ENCODE measurements at places on chromosomes 7 and 10.

GRCh38 chr7:135349746-135350145 is 116.1 kb downstream of the STRA8 start:
- no peak for DNase-seq

DNA sequence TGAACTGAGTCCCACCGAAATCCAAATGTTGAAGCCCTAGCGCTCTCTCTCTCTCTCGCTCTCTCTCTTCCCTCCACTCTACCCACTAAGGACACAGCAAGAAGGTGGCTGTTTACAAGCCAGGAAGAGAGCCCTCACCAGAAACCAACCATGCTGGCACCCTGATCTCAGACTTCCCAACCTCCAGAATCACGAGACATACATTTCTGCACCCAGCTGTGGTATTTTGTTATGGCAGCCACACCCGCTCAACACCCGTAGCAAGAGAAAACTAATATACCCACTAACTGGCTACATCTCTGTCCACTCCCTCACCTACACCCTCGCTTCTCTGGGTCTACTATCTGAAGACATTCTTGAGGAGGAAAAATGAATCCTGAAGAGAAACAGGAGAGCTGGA is 54.8 kb downstream of the CREB3L2 start:
- DNase-seq: no peak

DNA sequence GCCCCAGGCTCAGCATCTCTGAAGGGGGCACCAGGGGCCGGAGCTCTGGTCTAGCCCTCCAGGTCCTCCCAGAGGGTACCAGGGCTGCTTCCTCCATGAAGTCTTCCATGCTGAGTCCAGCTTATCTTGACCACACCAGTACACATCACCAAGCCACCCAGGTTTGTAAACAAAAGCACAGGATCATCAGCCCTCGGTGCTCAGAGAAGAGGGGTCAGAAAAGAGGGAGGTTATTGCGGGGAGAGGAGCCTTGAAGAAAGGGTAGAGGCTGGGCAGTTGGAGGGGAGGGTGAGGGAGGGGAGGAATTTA is 23.9 kb downstream of the AQP1 start:
- peak; percentile 2 for DNase-seq

- DNase-seq: peak; percentile 80
Measured at GRCh38 chr10:114499630-114500190, 95.4 kb upstream of the AFAP1L2 start.

DNA sequence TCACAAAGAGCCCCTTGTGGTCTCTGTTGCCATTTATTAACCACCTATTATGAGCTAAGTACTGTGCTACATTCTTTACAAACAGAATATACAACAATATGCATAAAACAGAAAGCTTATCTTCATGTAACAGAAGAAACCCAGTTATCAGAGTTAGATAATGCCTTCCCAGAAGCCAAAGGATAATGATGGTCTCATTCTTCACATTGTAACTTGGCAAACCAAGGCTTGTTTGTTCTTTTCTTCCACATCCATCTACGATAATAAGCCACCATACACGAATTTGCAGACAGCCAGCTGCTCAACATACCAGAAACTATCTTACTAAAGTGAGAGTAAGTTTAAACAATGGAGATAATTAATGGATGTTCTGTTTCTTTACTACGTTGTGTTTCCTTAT is 127.6 kb downstream of the NEBL start:
- no peak for DNase-seq

DNA sequence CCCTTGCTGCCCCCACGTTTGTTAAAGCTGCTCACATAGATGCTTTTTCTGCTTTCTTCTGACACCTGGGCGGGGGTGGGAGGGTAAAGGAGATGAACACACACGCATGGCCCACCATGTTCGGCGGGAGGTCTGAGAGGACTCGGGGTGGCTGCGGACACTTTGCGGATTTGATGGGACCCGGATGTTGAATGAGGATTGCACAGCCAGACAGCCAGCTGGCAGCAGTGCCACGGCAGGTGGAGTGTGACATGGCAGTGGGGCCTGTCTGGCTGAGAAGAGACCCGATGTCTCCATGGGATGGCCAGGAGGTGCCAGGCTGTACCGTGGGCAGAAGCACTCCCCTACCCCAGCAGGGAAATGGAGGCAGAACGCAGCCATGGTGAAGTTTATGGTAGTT is 31.2 kb downstream of the PPP2R2D start:
- no peak for DNase-seq

GRCh38 chr7:121109145-121109544 is 120.6 kb downstream of the CPED1 start:
- no peak for DNase-seq

- DNase-seq: no peak
Measured at GRCh38 chr7:44173911-44174693, 15.1 kb downstream of the GCK start.

GRCh38 chr7:149284343-149284742 is 22.3 kb downstream of the ZNF783 start:
- no peak for DNase-seq

DNA sequence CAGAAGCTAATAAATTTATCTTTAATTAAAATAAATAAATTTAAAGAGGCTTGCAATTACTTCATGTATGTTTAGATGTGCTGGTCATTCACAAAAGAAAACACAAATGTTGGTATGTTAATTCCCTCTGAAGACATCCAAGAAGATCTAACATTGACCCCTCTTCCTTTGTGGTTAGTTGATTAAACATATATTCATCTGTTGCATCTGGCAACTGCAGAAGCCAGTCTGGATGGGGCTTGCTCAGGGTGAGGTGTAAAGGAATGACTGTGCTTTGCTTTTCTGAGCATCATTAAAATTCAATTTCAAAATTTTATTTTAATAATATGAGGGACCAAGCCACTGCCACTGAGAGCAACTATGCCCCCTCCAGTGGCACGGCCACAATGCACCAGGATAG is 36.4 kb upstream of the FERD3L start:
- no peak for DNase-seq

DNA sequence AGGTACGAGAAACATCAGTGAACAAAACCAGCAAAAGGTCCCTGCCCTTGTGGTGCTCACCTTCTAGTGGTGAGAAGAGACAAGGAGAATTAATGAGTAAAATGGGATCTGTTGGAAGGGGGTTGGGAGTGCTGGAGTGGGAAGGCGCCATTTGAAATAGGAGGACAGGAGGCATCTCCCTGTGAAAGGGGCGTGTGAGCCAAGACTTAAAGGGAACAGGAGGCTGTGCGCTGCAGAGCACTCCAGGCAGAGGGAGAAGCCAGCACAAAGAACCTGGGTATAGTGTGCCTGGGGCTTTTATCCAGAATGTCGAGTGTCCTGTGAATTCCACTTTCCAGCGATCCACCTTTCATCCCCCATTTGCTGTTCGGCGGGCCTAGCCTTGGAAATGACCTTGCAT is 497.9 kb upstream of the GALNT17 start:
- no peak for DNase-seq

DNA sequence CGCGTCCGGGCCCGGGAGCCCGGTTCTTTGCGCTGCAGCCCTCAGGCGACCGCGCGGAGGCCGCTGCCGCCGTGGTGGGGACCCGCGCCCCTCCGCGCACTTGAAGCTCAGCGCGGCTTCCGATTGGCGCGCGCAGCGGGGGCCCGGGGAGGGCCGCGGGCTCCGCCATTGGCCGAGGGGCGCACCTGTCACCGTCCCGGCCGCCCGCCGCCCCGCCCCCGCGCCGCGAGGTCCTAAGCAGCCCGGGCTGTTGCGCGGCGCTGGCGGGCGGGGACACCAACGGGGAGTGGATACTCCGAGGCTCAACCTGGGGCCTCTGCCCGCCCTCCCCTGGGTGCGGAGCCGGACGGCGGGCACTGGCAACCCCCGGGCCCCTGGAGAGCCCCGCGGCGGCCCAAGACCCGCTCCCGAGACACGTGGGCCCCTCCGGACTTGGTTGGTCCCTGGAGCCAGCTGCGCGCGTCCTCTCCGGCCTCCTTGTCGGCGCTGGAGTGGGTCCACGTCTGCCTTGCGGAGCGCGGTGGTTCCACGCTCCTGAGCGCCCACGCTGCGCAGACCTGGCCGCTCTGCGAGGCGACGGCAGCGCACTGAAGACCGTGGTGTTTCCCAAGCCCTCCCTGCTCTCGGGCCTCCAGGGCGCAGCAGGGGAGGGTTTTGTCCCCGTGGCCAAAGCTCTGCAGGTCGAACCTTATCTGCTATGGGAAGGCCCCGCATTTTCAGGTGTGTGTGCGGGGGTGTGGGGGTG is at the start of gene MNX1:
Gene MNX1, minus strand, starts transcription at position 76 of the 745 bp plus-strand sequence. CDS start 313 bp downstream, outside the sequence.
- DNase-seq: peak; percentile 47

GRCh38 chr10:122498521-122498920 is 37.2 kb downstream of the HTRA1 start:
- DNase-seq: no peak

DNA sequence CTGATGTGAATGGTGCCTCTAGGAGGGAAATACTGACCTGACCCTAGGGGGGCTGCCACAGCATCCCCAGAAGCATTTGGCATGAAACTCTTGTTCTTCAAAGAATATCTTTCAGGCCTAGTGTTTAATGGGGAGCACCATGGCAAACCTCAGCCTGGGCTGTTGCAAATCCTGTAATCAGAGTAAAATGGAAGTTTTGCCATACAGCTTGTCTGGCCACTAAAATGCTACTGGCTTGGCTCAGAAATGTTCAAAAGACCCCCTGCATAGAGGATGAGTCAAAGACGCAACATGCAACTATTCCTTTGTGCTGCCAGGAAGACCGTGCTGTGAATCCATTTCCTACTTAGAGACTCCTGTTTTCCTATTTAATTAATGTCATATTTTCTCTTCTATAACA is 26.7 kb downstream of the HECW1 start:
- no peak for DNase-seq

DNA sequence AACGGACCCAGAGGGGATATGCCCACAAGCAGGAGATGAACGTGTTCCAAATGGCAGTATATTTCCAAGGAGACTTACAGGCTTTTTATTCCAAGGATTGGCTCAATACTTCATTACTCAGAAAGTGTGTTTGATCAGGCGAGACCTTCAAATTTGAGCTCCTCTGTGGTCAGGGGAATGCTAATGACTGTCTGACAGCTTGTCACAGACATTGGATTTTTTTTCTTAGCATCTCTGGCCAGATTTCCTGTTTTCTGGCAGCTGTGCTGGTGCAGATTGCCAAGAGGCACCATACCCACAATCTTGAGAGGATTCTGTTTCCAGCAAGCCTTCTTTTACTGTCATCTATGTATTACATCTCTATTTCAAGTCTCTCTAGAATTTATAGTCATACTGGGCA is 93.8 kb downstream of the C1GALT1 start:
- no peak for DNase-seq

- no peak for DNase-seq
Measured at GRCh38 chr7:133437544-133437943, 184.7 kb downstream of the EXOC4 start.

- no peak for DNase-seq
Measured at GRCh38 chr10:97812696-97813095, 36.9 kb upstream of the GOLGA7B start.

DNA sequence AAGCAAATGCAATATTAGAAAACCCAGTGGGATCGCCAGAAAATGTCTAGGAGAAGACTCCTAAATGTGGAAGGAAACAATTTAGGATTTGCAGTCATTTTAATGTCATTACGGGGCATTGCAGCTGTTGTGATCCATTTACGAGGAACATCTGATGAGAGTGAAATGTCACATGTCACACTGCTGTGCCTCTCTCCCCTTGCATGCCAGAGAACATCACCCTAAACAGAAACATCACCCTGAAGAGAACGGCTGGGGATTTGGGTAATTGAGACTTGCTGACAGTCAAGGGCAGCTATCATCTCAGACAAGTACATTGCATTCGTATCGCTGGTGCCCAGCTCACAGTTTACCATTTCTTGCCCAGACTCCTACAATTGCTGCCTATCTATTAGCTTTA is 785.7 kb upstream of the POM121L12 start:
- no peak for DNase-seq

DNA sequence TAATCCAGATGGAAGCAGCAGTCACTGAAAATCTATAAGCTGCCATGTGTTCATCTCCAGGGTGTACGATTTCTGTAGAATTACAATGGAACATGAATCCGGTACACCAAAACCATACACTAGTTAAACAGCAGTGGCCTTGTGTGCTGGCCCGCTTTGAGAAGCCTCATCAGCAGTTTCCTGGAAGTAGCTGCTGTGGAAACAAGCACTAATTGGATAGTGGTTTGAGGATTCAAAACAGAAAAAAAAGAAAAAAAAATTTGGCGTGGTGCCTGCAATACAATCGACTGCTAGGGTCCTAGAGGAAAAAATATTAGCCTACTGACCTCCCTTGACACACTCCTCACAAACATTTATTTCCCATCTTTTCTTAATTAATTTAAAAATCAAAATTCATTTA is 545.9 kb downstream of the SORCS1 start:
- no peak for DNase-seq

- no peak for DNase-seq
Measured at GRCh38 chr10:70894416-70894815, 6.1 kb upstream of the PCBD1 start.

GRCh38 chr7:2148189-2148588 is 84.6 kb downstream of the MAD1L1 start:
- no peak for DNase-seq

- no peak for DNase-seq
Measured at GRCh38 chr10:133124357-133125211, 35.4 kb upstream of the KNDC1 start.

DNA sequence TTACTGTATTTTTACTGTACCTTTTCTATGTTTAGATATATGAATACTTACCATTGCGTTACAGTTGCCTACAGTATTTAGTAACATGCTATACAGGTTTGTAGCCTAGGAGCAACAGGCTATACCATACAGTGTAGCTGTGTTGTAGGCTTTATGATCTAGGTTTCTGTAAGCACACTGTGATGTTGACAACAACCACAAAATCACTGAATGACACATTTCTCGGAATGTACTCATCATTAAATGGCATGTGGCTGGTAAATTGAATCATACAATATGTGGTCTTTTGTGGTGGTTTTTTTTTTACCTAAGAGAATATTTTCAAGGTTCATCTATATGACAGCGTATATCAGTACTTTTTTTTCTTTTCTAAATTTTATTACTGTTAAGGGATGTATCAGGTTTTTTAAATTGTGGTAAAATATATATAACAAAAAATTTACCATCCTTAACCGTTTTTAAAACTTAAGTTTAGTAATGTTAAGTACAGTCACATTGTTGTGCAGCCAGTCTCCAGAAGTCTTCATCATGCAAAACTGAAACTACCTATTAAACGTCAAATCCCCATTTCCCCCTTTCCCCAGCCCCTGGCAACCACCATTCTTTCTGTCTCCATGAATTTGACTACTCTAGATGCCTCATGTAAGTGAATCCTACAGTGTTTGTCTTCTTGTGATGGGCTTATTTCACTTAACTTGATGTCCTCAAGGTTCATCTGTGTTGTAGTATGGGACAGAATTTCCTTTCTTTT is 21.5 kb downstream of the BTAF1 start:
- peak; percentile 47 for DNase-seq

DNA sequence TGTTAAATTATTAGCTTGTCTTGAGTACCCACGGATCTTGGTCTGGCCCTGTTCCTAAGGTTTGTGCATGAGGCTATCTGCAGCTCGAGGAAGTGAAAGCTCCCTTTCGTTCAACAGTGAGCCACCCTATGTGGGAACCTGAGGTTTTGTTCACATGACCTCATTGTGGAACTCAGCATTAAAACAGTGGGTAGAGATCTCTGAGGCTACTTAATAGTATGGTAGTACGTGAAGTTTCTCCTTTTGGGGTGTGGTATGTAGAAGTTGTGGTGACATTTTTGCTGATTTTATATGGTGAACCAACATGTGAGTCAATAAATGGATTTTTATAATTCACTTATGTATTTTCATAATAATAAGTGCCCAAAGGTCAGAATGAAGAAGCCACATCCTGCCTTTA is 252.7 kb upstream of the FERD3L start:
- DNase-seq: no peak

- DNase-seq: no peak
Measured at GRCh38 chr10:63696205-63696604, 175.0 kb downstream of the REEP3 start.
